ENCODE measurements at places on chromosomes 5 and 9.

DNA sequence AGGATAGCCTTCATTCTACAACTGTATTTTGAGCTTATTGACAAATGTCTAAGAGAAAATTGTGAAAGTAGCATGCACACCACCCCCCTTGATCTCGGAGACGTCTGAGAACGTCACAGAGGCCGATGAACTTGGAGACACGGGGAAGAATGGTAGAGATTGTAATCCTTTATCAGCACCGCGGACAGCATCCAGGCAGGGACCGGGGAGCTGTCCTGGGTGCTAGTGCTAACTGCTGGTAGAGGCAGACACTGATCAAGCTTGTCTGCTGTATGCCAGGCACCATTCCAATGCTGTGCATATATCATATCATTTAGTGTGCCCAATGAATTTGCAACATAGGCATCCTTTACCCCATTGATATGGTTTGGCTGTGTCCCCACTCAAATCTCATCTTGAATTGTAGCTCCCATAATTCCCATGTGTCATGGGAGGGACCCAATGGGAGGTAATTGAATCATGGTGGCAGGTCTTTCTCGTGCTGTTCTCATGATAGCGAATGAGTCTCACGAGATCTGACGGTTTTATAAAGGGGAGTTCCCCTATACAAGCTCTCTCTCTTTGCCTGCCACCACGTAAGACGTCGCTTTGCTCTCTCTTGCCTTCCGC lies 98.8 kb downstream of the LHX2 start:
- DNase-seq: peak; percentile 58

DNA sequence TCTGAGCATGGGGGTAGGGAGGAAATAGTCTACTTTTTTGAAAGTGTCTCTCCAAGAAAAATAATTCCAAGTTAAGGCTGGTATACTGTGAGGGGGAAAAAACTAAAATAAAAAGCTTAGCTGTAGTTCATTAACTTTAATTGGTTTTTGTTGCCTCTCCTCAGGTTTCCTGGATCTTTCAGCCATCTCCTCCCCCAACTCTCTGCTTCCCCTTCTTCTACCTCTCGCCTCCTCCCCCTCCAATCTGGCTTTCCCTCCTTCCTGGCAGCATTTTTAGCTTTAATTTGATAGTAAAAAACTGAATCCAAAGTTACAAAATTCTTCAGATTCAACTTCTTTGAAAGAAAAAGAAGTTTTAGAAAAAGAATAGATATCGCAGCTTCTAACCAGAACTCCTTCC lies 462.6 kb downstream of the CETN3 start:
- DNase-seq: no peak

GRCh38 chr5:135433681-135434426 lies 13.3 kb downstream of the DCANP1 start:
- no peak for DNase-seq

DNA sequence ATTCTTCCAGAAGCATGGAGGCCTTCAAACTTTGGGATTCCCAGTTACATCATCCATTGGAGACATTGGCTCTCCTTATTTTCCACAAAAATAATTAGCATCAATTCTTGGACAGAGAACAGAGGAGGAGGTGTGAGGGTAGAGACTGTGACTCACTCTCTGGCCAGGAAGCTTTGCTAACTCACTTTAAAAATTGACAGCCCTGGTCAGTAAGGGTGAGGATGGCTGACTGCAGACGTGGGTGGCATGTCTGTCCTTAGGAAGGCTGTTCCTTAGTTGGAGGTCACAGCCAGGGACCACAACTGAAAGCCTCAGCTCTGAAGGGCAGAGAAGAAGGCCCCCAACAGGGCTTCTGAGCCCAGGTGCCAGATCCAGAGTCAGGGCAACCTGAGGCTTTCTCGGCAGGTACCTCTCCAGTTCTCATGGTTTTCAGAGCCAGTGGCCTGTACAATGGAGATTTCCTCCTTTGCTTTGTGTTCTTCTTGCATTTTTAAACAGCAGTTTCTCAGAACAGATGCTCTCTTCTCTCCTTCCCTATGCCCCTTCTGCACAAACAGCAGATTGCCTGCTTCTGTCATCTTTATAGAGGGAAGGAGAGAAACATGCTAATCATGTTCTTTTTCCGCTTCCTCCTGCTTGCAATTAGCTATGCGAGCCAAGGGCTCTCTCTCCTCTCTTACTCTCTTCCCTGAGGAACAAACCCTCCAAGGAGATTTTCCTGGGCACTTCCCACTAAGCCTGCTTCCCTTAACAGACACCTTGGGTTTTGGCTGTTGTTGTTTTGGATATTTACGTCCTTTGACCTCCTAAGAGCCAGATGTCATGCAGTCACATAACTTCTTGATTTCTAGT lies 92.5 kb upstream of the ZNF366 start:
- DNase-seq: peak; percentile 73

DNA sequence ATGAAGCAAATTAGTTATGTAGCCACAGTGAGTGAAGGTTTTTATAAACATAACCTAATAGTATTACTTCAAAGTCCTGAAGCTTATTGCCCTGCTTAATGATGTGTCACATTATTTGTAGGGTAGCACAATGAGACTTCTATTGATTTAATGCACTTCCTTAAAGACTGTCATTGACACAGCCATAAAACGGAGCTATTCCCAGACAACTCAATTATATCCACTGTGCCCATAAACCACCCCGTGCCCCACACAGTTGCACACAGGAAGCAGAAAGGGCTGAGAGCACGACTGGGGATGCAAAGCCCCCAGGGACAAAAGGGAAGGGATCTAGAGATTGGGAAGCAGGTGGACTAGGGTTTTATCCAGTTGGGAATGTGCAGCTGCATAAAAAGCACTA lies 37.0 kb downstream of the TRIM32 start:
- DNase-seq: no peak

GRCh38 chr9:137550231-137550621 lies at the start of gene PNPLA7:
PNPLA7 (minus strand) TSS chr9:137550402; CDS start chr9:137550197, 205 bp downstream.
- DNase-seq: peak; percentile 32

- no peak for DNase-seq
These were observed 10.7 kb upstream of the CLK4 start for GRCh38 chr5:178637356-178638074.

- peak; percentile 48 for DNase-seq
These were observed 17.7 kb downstream of the CAVIN4 start for GRCh38 chr9:100595391-100596199.

DNA sequence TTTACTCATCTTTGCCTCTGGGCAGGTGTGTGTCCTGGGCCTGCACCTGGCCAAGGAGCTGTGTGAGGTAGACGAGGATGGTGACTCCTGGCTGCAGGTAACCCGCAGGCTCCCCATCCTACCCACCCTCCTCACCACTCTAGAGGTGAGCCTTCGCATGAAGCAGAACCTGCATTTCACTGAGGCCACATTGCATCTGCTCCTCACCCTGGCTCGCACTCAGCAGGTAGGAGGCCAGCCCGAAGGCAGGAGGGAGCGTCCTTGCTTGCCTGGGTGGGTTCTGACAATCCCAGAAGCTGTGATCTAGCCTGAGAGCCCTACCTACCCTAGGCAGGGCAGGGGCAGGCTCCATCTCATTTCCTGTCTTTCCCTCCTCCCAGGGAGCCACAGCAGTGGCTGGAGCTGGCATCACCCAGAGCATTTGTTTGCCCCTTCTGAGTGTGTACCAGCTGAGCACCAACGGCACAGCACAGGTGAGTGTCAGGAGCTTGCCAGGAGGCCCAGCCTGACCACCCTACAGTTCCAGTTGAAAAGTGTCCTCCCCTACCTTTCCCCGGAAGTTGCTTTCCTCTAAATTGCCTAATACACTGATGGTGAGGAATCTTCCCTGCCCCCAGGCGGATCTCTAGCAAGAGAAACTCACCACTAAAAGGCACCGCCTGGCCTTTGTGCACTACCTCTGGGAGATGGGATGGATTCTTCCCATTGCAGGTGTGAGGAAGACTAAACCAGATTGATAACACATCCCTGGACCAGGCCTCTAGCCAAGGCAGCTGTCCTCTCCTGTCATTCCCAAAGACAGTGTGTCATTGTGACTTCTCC lies 26.4 kb downstream of the SH3GLB2 start:
- no peak for DNase-seq

- no peak for DNase-seq
These were observed 1026.5 kb downstream of the NR2F1-AS1 start for GRCh38 chr5:92554447-92555085.

DNA sequence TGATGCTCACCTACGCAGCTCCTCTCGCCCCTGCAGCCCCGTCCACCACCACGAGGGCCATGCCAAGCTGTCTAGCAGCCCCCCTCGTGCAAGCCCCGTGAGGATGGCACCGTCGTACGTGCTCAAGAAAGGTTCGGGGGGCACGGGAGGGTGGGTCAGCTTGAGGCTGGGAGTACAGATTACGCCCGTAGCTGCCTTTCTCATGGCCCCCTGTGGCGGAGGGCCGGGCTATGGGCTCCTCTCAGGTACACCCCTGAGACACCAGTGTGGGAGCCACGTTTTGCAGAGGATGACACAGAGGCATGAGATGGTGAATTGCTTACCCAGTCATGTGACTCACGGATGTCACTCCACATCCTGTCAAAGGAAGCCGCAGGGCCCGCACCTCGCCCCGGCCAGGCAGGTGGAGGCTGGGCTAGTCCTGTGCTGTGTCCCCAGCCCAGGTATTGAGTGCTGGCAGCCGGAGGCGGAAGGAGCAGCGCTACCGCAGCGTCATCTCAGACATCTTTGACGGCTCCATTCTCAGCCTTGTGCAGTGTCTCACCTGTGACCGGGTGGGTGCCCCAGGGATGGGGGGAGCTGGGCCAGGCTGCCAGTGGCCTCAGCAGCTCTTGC lies 33.7 kb downstream of the USP20 start:
- DNase-seq: peak; percentile 40

GRCh38 chr9:27569406-27569805 lies 3.9 kb downstream of the C9orf72 start:
- no peak for DNase-seq

- DNase-seq: no peak
These were observed 338.2 kb upstream of the WWC1 start for GRCh38 chr5:167953151-167953798.

DNA sequence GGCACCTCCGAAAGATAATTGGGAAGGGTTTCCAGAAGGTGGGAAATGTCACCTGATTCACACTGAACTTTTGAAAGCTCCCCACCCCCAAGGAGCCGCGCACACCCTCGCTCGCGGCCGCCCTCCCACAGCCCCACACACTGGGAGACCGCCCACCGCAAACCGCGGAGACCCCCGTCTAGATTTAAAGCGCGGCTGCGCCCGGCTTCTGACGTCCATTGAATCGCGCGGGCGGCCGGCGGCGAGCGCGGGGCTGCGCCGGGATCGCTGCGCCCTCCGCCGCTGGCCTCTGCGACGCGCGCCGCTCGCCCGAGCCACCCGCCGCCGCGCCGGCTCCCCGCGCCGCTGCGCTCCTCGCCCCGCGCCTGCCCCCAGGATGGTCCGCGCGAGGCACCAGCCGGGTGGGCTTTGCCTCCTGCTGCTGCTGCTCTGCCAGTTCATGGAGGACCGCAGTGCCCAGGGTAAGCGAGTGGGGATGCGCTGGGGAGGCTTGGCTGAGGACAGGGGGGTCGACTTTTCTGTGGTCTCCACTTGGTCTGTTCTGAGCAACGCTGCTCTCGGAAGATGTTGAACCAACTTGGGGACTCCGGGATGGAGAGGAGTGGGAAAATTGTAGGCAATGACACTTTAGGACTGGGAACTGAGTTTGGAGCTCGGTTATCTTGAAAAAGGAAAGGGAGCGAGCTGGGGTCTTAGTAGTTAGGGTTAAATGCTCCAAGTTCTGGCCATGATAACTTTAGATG lies at the start of gene FST:
Gene FST (plus strand): TSS at position 214 of the 743 bp plus-strand sequence. CDS start 163 bp downstream, at position 377.
- DNase-seq: peak; percentile 59

DNA sequence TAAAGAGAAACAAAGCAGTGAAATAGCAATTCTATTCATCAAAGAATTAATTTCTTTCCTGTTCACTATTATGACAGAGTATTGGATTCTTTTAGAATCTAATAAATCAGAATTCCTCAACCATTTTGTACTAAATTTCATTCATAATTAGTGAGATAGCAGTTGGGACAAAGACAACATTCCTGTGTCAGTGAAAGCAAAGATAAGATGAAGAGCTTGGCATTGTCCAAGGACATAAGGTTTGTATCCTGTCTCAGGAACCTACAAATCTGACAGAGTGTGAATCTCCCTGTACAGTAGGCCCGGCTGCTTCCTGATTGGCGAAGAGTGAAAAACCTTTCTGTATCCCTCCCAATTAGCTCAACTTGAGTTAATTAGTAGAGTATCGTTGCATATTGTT lies 349.1 kb downstream of the ISL1 start:
- no peak for DNase-seq

- DNase-seq: no peak
These were observed 19.3 kb upstream of the SLC25A51 start for GRCh38 chr9:37923118-37923795.

GRCh38 chr5:144438237-144438636 lies 267.6 kb downstream of the KCTD16 start:
- no peak for DNase-seq

- no peak for DNase-seq
These were observed 45.7 kb downstream of the ITGA2 start for GRCh38 chr5:53034832-53035231.

DNA sequence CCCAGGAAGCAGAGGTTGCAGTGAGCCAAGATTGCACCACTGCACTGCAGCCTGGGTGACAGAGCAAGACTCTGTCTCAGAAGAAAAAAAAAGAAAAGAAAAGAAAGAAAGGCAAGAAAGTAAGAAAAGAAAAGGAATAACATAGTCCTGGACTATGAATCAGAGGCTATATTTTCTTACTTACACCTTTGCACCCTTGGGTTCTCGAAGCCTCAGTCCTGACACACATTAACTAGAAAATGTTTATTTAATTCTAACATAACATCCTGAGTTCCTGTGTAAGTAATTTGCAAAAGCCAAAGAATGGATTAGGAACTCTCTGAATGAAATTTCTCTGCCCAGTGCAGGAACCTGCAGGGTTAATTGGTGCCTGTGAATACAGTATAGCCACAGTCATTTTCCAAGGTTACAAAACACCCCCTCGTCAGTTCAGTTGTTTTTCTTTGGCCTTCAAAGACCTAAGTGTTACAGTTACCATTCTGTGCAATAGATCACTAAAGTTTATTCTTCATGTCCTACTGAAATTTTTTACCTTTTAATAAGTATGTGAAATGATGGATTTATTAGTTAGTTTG lies 147.6 kb downstream of the SV2C start:
- no peak for DNase-seq

GRCh38 chr5:180649297-180650039 lies at the start of gene FLT4:
FLT4 (minus strand) TSS chr5:180649600; CDS start chr5:180649545, 55 bp downstream.
- DNase-seq: no peak

GRCh38 chr5:32713770-32714381 lies 2.8 kb downstream of the NPR3 start:
- no peak for DNase-seq

DNA sequence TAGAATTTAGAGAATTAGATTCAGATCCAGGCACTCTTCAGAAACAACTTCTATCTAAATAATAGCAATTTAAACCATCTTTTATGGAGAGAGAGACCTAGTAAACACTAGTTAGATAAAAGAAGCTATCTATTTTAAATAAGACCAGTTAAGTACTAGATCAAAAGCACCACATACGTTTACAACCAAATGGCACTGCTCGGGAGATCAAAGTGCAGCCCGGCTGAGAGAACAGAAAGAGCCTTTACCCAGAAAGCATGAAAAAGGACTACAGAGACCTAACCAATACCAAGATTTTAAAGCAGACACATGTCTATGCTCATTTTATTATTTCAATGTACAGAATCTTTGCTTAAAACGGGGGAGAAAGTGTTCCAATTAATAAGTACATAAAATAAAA lies 30.8 kb downstream of the LIX1 start:
- DNase-seq: no peak

GRCh38 chr5:147805030-147805454 lies 22.5 kb upstream of the JAKMIP2 start:
- no peak for DNase-seq

GRCh38 chr5:54671681-54672080 lies 154.1 kb downstream of the SNX18 start:
- DNase-seq: no peak

- DNase-seq: no peak
These were observed 38.7 kb upstream of the ANGPTL2 start for GRCh38 chr9:127161081-127161624.
